ENCODE measurements at places on chromosomes 3 and 15.

DNA sequence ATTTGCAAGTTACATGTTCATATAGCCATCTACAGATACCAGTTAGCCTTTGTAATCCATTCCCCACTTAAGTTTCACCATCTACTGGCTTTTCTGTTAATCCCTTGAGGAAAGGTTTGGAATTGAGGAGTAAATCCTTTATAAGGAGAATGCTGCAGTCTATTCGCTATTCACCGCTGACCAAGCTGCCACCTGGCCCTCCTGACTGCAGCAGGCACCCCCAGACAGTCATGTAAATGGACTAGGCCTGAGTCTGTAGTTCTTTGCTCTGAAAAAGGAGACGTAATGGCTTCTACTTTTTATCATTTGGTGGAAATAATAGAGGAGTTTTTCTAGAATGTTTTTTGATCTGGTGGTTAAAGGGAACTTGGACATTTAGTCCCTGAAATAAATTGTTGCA, 3.2 kb downstream of the HIGD2B start:
- DNase-seq, result no peak

DNA sequence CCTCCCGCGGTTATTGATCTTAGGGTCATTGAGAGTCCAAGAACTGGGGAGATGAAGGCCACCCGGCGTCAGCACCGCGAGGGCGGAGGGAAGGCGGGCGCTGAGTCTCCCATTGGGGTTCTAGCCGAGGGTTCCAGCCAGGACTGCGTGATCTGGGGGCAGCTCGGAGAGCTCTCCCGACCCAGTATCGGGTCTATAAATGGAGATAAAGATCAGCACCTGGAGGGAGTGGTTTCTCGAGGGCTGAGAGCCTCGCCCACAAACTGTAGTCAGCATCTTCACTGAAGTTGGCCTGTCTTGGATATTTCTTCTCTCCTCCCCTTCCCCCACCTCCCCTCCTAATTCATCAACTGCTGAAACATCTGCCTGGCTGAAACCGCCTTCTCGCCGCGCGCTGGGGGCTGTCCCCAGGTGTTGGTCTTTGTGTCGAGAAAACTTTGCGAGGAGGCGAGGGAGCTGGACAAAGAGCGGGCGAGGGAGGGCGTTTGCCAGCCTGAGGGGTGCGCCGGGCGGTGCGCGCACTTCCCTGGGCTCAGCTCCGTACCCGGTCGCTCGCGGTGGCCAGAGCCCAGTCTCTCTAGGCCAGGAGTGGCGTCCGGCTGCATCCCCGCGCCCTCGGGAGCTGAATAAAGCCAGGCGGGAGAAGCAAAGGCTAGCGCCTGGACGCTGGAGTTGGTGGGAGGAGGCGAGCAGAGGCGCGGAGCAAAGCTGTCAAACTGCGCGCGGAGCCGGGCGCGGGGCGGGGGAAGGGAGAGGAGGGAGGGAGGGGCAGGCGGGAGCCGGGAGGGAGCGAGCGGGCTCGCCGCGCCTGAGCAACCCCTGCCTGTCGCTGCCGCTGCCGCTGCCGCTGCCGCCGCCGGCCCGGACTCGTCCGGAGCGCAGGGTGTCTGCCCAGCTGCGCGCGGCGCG, at the start of gene ST8SIA2:
ST8SIA2 (plus strand) TSS at position 811 of the 909 bp plus-strand sequence. CDS start 184 bp downstream, outside the sequence.
- DNase-seq, result no peak

DNA sequence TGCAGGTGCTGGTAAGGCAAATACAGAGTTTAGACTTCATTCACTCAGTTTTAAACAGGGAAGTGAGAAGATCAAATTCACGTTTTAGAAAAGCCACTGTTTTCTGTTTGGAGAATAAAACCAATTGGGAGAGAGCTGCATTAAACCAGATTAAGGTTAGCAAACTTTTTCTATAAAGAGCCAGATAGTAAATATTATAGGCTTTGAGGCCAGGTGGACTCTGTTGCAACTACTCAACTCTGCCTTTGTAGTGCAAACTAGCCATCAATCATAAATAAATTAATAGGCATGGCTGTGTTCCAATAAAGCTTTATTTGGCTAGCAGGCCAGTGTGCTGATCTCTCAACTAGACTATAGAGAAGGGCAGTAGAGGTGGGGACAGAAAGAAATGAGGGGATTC, 33.5 kb downstream of the SUCLG2 start:
- no peak for DNase-seq

DNA sequence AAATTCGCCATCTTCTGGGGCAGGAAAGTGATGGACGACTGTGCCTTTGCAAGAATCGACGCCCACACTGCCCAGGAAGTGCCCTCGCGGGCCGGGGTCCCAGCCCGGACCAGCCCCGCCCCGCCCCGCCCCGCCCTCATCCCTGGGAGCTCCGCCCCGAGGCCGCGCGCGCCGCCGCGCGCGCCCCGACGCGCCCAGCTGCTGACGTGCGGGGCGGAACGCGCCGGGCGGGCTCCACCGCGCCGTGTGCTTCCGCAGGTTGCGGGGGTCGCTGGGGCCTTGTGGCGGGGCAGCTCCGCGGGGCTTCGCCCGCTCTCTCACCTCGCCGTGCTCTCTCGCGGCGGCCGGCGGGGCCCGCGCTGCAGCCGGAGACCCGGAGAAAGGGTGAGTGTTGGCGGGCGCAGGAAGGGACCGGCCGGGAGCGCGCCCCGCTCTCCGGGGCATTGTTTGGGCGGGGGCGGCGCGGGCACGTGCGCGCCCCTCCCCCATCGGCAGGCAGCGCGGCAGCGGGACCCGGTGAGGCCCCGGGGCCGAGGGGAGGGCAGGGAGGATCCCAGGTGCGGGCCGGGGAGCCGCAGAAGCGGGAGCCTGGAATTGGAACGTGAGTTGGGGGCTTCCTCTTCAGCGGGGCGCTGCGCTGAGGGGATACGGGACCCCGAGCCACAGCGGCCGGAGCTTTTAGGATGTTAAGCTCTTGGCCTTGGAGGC, at the start of gene YEATS2:
YEATS2 (plus strand) TSS at position 188 of the 708 bp plus-strand sequence. CDS start 17,366 bp downstream, outside the sequence.
- peak; percentile 71 for DNase-seq

GRCh38 chr3:105388176-105388575, 21.5 kb downstream of the ALCAM start:
- no peak for DNase-seq

DNA sequence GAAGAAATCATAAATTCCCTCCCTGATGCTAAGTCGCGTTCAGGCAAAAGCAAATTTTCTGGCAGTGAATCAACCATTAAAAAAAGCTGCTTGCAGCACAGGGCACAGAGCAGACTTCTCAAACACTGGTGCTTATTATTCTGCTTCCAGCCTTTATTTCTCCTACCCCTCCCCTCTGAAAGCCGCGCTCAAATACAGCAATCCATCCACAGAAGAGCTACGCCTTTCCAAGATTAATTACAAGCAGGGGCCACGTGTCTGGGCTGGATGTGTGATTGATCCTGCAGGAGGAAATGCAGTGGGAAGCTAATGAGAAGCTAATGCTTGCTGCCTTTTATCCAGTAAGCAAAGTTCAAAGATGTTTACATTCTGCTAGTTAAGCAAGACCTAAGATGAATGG, 134.9 kb upstream of the TOPAZ1 start:
- no peak for DNase-seq

- no peak for DNase-seq
Measured at GRCh38 chr15:88804257-88804656, 1.0 kb downstream of the ACAN start.

DNA sequence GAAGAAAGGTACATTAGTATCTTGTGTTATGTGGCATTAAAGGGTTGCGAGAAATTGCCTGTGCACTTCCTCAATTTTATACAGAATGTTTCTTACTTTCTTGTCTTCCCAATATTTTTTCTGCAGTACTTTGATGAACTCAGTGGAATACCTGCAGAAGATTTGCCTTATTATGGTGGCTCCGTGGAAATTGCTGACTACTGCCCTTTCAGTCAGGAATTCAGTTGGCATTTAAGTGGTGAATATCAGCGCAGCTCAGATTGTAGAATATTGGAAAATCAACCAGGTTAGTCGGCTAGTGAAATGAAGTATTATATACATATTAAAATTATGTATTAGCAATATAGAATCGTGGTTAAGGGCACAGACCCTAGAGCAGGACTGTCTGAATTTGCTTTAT, 61.3 kb downstream of the LMLN start:
- DNase-seq, result no peak

GRCh38 chr3:88307666-88308065, 157.9 kb downstream of the C3orf38 start:
- no peak for DNase-seq

DNA sequence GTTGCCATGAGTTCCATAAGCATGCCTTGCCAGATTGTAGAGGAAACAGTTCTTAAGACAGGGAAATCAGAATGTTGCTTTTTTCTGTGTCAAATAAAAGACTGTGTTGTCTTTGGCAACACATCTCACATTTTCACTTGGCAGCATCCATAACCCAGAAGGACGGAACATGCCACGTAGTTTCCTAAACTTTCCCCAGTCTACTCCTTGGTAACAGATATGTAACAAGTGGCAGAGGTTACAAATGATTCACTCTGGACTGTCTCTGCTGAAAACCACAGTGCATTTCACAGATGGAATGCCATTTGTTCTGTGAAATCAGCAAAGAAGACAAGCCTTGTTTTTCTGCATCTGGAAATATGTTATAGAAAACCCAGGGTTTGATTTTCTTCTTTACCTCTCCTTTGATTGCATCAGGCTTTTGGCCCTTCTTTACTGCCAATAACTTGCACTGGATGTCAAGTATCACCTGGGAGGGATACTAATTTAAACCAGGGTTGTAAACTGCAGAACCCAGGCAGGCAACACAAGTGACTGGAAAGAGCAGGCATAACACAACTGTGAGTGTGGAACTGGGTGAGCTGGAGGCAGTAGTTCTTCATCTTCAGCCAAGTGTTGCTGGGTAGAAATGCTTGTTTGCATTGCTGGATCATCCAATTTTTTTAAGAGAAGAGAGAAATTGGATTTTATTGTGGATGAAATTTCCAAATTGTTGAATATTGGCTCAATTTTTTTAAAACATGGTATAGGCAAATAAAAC, 124.4 kb upstream of the FOXB1 start:
- DNase-seq, result no peak

- no peak for DNase-seq
Measured at GRCh38 chr15:27608248-27608647, 490.9 kb downstream of the OCA2 start.

DNA sequence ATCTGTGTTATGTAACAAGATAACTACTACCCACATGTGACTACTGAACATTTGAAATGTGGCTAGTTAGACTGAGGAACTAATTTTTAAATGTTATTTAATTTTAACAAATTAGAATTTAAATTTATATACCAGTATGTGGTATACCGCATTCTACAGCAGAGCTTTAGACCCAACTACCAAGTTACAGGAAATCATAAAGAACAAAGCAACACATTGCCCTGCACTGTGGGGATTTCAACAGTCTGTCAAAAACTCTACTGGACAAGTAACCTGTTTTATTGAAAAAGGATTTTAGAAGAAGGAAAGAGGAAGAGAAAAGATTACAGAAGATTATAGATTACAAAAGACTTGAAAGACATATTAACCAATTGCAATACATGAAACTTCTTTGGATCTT, 64.9 kb downstream of the DPH6 start:
- DNase-seq, result no peak

DNA sequence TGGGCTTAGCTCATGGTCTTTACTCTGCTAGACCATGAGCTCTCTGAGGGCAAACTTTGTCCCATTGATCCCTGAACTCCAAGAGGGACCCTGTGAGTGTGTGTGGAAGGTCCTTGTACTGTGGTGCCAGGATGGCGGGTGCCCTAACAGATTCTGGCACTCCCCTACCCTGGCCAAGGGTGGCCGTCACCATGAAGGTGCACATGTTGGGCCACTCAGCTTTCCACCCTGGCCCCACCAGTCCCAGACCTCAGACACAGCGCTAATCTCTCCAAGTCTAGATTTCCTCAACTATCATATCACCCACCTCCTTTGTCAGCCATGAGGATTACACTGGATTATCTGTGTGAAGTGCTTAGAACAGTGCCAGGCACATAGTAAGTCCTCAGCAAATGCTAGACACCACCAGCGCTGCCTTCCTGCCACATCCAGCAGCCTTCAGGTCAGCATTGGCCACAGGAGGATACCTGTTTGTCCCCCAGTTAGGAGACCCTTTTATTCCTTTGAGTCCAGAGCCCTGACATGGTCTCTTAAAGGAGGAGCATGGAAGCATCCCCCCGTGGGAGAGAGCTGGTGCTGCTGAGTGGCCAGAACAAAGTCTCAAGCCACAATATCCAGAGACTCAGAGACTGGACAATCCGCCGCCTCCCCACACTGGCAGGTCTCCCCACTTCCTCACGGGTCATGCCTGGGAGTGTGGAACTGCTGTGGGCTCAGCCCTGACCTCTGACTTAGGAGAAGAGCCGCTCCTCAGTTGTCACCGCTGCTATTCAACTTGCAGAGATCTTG, 44.5 kb upstream of the SLCO2A1 start:
- no peak for DNase-seq

- no peak for DNase-seq
Measured at GRCh38 chr3:71490692-71491091, 92.8 kb downstream of the FOXP1 start.

DNA sequence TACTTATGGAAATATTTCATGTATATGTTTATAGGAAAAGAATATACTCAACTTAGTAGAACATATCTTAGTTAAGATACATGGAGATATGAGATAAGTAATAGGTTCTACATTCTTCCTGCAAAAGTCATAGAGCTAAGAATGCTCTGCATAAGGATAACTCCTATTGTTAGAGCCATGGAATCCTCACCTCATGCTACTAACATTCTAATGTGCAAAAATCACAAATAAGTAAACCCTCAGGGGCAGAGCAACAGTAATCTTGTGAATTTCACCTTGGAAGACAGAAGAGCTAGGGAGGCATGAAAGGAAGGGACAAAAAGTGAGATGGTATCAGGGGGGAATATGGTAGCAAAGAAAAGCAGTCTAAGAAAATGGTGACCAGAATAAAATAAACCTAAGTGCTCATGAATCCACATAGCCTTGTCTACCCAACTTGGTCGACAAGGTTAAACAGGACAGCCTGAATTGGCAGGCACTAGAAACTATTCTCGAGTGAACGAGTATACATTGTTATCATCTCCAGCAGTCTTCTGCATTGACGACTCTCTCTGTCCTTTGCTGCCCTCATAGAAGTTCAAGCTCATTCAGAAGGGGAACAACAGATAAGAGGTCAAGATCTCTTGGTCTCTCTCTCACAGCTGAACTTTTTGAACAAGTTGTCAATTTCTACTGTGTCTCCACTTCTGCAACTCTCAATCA, 52.8 kb downstream of the XRN1 start:
- DNase-seq, result no peak

GRCh38 chr3:12308517-12308916, 19.6 kb downstream of the PPARG start:
- no peak for DNase-seq

All from CD4-positive, alpha-beta T cell treated with Interleukin-15 for 1 hour (primary cell).